Sigmoid colon (tissue), 7 donors: ENCODE measurements at places on chromosomes 1 and 21. TPM values are rescaled to one million over a fixed set of nuclear protein-coding genes. Genes with fewer than 3 reads are reported as not detected.

DNA sequence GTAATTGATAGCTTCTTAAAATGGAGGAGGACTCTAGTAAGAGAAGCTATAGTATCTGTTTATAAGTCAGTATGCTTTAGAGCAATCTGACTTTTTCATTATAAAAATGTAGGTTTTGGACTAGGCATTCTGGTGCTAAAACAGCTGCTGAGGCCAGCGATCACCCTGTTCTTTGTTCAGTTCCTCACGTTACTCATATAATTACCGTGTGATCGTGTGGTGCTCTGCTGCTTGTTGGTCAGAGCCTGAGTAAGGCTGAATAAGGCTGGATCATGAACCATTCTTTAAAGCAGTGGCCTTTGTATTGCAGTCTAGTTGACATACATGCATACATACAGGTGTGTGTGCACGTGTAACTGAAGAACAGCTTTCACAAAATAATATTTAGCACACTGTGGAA is 25.2 kb downstream of the CDC42 start:
- DNase-seq = no peak
- peaks cover 87% of the 10 kb centered on the region for H3K4me1 ChIP-seq
- H3K27me3 ChIP-seq = no peaks in the 10 kb centered on the region
- no peak overlapping the region for H3K27ac ChIP-seq
- peaks cover 42% of the 10 kb centered on the region for H3K36me3 ChIP-seq

HES3 gene
- not detected for polyA plus RNA-seq

OR2L13 gene
- polyA plus RNA-seq = not detected

GRCh38 chr1:60888126-60888525 is 194.2 kb upstream of the NFIA start:
- no peaks in the 10 kb centered on the region for H3K27me3 ChIP-seq
- no peaks in the 10 kb centered on the region for H3K36me3 ChIP-seq
- no peak overlapping the region for H3K4me3 ChIP-seq
- no peak overlapping the region for H3K27ac ChIP-seq
- H3K4me1 ChIP-seq = no peaks in the 10 kb centered on the region

SNRNP40 gene
- 23.4 TPM for polyA plus RNA-seq

DNA sequence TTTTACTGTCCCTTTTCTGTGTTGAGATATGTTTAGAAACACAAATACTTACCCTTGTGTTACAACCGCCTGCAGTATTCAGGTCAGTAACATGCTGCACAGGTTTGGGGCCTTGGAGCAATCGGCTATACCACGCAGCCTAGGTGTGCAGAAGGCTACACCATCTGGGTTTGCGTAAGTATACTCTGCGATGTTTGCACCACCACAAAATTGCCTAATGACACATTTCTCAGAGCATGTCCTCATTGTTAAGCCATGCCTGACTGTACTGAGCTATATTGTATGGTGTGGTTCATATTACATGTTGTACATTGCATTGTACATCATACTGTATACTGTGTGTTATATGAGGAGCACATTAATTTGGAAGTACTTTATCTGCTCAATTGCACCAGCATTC is 247.4 kb downstream of the RHOU start:
- H3K36me3 ChIP-seq = no peaks in the 10 kb centered on the region
- no peaks in the 10 kb centered on the region for H3K27me3 ChIP-seq
- no peaks in the 10 kb centered on the region for H3K4me1 ChIP-seq
- H3K4me3 ChIP-seq = no peak overlapping the region

GRCh38 chr1:84675106-84675505 is 15.2 kb downstream of the SSX2IP start:
- H3K4me1 ChIP-seq = no peaks in the 10 kb centered on the region
- no peak for DNase-seq
- H3K36me3 ChIP-seq = no peaks in the 10 kb centered on the region
- no peak overlapping the region for H3K4me3 ChIP-seq
